ENCODE measurements at places on chromosomes 11 and 22.
A peak's percentile ranks its signal among the peaks of the same experiment; 100 is the strongest.

DNA sequence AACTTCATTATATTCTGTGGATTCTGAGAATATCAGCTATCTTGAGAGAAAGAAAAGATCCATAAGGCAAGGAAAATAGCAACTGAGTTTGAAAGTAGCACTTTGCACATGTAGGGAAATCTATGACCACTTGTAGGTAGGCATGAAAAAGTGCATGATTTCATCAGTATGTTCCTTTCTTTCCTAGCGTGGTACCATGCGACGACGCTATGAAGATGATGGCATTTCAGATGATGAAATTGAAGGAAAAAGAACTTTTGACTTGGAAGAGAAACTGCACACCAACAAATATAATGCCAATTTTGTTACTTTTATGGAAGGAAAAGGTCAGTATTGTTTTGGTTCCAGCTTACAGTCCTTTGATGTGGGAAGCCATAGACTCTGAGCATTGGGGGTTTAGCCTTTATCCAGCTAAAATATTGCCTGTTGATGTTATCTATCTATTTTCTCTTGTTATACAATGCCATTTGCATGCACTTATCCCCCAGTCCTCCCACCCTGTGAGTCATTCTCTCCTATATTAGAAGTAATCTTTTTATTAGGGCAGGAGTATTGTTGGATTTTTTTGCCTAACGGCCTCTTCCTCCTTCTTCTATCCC, 60.9 kb downstream of the KDM2A start:
- no peak for DNase-seq

DNA sequence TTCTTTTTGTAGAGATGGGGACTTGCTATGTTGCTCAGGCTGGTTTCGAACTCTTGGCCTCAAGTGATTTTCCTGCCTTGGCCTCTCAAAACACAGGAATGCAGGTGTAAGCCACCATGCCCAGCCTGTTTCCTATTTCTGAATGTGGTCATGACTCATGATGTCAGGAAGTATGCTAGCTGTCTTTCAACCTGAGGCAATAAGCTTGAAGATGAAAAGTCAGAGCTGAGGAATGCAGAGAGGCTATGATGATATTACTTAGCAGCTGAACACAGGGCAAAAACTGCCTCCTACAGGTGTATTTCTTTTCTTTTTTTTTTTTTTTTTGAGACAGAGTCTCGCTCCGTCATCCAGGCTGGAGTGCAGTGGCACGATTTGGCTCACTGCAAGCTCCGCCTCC, 9.0 kb upstream of the NUCB2 start:
- DNase-seq, result peak; percentile 96

DNA sequence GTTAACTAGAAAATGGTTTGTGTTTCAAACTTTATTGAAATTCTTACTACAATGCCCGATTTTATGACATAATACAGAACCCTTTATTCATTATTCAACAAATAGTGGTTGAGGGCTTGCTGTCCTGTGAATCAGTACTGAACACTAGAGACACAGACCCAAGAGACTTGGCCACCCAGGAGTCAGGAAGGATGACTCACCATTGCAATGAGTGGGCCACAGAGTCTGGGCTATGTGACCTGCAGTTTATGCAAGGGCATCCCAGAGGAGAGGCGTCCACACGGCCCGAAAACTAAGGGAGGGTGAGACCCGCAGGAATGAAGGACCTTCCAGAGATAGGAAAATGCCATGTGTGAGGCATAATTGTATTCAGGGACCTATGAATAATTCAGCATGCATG, 143.8 kb upstream of the DDI1 start:
- peak; percentile 90 for DNase-seq

GRCh38 chr11:35354644-35355043, 64.7 kb downstream of the SLC1A2 start:
- DNase-seq, result no peak

Data from HT1080 (cell line).